Right lobe of liver (tissue), 6 donors: ENCODE measurements at places on chromosomes 3 and 15. TPM values are rescaled to one million over a fixed set of nuclear protein-coding genes. Genes with fewer than 3 reads are reported as not detected.

CLSTN2 gene
- 3.3 TPM for total RNA-seq

CACNA2D2 gene
- total RNA-seq = 0.26 TPM

LIPH gene
- 0.09 TPM for total RNA-seq

KPNA4 gene
- total RNA-seq = 14.4 TPM

SLC24A5 gene
- total RNA-seq = not detected

NEK10 gene
- total RNA-seq = 0.43 TPM

IL17RE gene
- total RNA-seq = 2.7 TPM

- no peak for DNase-seq
Measured at GRCh38 chr3:177811112-177811511, 613.8 kb upstream of the TBL1XR1 start.

DNA sequence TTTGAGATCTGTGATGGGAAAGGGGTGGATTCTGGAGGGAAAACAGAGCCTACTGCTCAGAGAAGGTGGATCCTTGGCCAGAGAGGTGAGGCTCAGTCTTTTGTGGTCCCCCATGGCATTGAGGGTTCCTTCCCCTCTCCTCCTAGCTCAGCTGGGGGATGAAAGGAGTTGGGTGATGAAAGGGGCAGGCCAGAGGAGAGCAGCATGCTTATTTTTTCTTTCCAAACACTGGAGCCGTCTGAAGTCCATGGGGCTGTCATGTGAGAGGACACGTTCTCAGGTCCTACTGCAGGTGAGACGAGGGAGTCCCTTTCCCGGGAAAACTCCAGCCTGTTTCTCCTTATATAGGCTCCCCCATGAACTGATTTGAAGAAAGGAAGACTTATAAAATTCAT is 71.4 kb downstream of the SCN5A start:
- DNase-seq = no peak

DNA sequence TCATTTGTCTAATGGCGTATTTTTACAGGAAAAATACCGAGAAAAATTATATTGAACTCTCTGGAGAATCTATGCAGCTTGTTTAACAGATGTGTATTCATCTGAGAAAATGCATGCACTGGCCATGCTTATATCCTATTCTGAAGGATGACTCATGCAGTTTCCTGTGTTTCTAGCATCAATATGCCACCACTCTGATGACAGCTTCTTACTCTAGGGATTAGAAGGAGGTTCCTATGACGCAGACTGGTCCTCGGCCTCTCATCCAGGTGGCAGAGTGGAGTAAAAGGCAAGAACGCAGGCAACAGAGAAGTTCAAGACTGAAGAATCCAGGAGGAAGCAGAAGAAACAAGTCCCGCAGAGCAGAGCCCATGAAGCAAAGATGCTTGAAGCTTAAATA is 910.0 kb upstream of the ROBO1 start:
- no peak for DNase-seq

GRCh38 chr15:68639926-68640600 is 61.3 kb downstream of the CORO2B start:
- no peak for DNase-seq

GRCh38 chr3:21703291-21703690 is 47.7 kb downstream of the ZNF385D start:
- no peak for DNase-seq

GRCh38 chr15:76337059-76337695 is 604 bp downstream of the ISL2 start:
- no peak for DNase-seq

GRCh38 chr3:171327441-171328174 is 132.6 kb downstream of the TNIK start:
- no peak for DNase-seq

GRCh38 chr3:63353383-63353782 is 75.3 kb downstream of the SYNPR start:
- no peak for DNase-seq

- no peak for DNase-seq
Measured at GRCh38 chr3:3666664-3667063, 132.6 kb upstream of the LRRN1 start.

DNA sequence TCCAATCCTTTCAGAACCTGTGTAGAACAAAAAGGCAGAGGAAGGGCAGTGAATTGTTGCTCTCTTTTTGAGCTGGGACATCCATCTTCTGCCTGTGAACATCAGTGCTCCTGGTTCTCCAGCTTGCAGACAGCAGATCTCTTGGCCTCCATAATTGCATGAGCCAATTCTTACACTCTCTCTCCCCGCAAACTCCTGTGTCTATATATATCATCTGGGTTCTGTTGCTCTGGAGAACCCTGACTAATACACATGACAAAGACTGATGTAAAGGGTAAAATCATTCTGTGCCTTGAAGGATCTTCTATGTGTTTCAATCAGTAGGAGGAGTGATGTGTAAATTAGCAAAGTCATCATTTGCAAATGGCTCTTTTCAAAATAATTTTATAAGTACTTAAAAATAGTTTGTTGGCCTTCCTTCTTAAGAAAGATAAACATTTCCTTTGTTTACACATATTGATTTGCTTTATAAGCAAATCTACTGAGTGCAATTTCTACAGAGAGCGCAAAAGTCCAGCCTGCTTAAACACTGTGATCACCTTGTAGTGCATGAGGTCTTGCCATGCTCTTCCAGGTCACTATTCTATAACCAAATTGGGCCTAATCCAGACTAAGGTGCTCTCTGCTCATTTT is 154.9 kb upstream of the ANKRD28 start:
- no peak for DNase-seq

- no peak for DNase-seq
Measured at GRCh38 chr15:52103217-52104207, 9.1 kb downstream of the BCL2L10 start.

- DNase-seq = no peak
Measured at GRCh38 chr3:38950581-38950980, 101.2 kb downstream of the SCN11A start.
